ACHN (cell line): ENCODE measurements at places on chromosomes 16 and 17.

GRCh38 chr17:49021095-49021767, 24.0 kb downstream of the IGF2BP1 start:
- DNase-seq, result no peak

DNA sequence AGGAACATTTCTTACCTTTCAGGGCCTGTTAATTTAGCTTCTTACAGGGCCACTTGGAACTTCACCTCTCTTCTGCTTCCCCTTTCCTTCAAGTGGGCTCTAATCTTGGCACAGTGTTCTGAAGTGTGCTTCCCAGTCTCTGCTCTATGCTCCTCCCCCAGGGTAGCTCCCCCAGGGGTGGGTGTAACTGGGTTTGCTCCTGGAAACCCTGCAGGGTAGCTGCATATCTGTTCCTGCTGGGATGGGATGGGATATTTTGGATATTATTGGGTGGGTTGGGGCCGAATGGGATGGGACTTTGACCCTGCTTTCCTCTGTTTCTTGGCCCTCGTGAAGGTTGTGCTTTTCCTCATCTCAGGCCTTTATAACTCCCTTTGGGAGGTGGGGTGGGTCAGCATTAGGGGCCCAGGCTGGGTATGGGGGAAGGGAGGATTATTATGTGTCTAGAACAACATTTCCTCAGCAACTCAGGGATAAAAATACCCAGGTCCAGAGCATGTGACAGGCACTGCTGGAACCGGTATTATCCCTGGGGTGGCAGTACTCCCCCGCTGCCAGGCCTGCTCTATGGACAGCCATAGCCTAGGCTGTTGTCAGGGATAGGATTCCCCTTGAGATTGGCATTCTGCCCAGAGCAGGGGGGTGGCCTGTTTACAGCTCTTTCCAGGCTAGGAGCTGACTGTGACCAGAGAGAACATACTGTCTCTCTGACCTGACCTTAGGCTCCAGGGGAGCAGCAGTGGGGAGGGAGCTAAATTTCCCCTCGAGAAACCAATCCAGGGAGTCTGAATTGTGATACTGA, 5.0 kb downstream of the NFE2L1 start:
- no peak for DNase-seq

- no peak for DNase-seq
Measured at GRCh38 chr16:53566552-53567245, 63.7 kb upstream of the AKTIP start.

- DNase-seq, result peak; percentile 68
Measured at GRCh38 chr17:59311051-59311468, 20.4 kb upstream of the YPEL2 start.

GRCh38 chr16:85048921-85049562, 21.4 kb downstream of the KIAA0513 start:
- DNase-seq, result no peak

GRCh38 chr17:83024218-83024971, 55.0 kb upstream of the METRNL start:
- DNase-seq, result no peak

DNA sequence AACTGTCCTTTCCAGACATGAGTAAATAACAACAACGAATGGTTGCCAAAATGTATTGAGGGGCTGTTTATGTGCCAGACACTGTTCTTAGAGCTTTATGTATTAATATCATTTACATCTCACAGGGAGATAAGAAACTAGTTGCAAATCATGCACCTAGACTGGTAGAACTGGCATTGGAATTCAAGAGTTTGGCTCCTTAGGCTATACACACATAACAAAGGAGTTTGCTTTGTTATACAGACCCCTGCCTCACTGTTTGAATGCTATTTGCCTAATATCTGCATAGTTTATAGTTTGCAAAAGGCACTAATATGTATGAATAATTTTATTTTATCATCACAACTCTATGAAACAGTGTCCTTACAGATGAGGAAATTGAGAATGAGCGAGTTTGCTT, 100.0 kb downstream of the FTO start:
- DNase-seq, result no peak

- no peak for DNase-seq
Measured at GRCh38 chr16:654034-654433, 4.9 kb downstream of the WDR90 start.
